ENCODE measurements at places on chromosomes 5 and 9.

DNA sequence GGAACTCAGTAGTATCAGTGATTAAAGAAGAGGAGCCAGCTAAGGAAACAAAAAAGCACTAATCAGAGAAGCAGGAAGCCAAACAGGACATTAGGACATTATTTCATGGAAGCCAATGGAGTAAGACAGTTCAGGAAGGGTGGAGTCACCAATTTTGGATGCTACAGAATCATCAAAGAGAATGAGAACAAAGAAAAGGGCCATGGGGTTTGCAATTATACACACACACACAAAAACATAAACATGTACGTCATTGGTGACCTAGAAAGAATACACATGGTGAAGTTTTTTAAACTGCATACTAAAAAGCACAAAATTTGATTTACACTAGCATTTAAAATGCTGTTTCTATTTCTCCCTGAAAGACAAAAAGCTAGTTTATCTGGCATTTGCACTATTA, 96.8 kb upstream of the MRPS30 start:
- DNase-seq = no peak

DNA sequence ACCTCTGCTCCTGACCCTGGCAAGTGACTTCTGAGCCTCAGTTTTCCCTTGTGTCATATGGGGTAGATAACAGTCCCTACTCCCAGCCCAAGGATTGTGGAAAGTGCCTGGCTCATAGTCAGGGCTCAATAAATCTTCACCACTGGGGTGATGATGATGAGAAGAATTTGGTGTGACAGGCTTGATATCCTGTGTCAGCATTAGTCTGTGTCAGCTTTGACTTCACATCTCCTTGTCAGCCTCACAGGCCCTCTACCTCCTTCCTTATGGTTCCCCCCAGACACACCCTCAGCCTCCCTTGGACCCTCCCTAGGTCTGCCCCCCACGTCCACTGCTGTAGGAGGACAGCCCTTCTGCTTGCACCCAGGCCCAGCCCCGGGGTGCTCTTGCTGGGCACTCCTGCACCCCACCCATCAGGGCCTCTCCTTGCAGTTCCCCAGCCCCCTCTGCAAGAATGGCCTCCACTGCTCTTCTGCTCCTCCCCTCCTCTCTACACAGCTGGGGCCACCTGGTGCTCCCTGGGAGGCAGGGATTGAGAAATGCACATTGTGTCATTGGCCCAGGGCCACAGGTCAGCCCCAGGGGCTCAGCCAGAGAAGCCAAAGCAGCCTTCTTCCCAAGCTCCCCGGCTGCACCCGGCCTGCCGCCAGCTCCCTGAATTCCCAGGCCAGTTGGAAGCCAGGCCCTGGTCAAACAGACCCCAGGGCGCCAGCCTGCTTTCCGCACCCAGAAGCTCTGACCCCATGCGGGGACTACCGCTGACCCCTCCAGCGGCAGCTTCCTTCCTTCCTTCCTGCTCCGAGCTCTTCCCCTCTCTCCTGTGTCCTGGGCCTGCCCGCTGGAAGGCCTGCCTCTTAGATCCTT, 7.7 kb downstream of the FGFR4 start:
- DNase-seq = no peak

- DNase-seq = no peak
These were observed 75.0 kb downstream of the TNC start for GRCh38 chr9:115042781-115043509.

- DNase-seq = no peak
These were observed 5.1 kb upstream of the PCDH1 start for GRCh38 chr5:141883184-141883891.

DNA sequence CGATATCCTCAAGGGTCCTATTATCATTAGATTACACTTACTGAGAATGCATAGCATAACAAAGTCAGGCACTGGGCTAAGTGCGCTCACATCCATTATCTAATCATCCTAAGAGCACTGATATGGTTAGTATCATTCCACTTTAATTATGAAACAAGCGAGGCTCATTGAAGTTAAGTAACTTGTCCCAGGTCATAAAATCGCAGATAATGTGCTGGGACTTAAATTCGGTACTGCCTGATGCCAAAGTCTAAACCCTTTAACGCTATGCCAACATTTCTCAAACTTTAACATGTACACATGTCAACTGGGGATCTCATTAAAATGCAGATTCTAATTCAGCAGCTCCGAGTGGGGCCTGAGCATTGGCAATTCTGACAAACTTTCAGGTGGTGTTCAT, 204.7 kb downstream of the PTTG1 start:
- no peak for DNase-seq

- no peak for DNase-seq
These were observed 137.3 kb upstream of the RETREG1 start for GRCh38 chr5:16754086-16754485.

DNA sequence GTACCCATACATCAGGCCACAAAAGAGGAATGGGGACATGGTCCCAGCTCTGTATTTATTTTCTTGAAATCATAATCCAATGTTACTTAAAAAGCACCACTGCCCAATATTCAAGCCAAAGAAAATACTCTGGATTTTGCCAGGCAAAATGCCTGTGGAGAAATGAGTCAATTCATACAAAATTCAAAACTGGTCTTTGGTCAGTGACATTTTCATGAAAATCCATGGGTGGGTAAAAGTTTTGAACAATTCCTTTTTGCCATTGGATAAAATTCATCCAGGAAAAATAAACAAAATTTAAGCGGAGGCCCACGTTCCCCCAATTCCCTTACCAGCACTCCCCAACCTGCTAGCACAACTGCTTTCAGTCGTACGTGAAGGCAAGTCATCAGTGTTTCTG, 186.2 kb downstream of the GLIS3 start:
- DNase-seq = no peak

GRCh38 chr5:14674983-14675854, 10.7 kb downstream of the OTULIN start:
- no peak for DNase-seq

DNA sequence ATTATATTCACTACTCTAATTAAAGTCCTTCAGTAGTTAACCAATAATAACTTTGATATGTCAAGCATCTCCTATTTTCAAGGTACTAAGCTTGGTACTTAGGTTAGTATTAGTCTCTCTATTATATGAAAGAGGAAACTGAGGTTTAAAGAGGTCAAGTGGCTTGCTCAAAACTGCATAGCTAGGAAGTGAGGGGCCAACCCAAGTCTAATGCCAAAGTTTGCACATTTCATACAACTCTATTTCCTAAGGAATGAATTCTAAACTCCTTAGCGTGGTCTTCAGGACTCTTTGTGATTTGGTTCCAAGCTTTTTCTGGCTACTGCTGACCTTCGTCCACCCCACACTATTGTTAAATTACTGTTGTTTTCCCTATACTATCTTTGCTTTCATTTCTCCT, 9.9 kb upstream of the SHOC1 start:
- no peak for DNase-seq

- no peak for DNase-seq
These were observed 72.5 kb downstream of the SPIN1 start for GRCh38 chr9:88460587-88461332.

GRCh38 chr9:40925149-40925548, 203.3 kb downstream of the FOXD4L6 start:
- no peak for DNase-seq

- DNase-seq = no peak
These were observed 110.1 kb upstream of the IRX2 start for GRCh38 chr5:2861605-2862004.

GRCh38 chr5:142175461-142176142, 67.0 kb downstream of the NDFIP1 start:
- DNase-seq = no peak

GRCh38 chr9:23537192-23538066, 288.6 kb downstream of the ELAVL2 start:
- no peak for DNase-seq

DNA sequence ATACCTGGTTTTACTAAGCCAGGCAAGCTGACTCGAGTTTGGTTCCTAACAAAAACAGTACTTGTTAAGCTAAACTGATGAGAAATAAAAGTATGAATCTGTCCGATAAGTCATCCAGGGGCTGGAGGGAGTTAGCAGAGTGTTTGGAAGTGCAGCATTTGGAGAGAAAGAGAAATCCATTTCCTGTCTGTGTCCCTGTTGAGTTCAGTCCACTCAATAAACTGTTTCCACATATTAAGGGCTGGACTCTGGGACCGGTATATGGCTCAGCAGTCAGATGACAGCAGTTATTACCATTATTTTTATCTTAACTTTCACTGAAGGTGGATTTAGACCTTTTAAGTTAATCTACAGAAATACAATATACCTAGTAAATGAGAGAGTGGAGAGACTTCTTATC, 130.6 kb upstream of the ADRA1B start:
- DNase-seq = no peak

DNA sequence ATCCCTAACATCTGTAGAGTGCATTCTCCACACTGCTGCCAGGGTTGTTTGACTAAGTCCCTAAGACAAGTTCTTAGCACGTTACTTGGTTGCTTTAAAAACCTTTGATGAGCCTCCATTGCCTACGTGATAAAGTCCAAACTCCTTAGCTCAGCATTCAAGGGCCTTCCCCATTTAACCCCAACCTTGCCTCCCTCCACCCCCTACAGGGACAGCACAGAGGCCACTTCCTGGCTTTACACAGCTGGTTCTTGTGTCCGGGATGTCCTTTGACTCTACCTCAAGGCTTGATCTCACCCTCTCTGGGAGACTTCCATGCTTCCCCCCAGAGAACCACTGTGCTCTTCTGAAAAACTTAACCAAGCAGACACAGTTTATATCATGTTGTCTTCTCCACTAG, 29.4 kb downstream of the FAM240B start:
- no peak for DNase-seq

- DNase-seq = no peak
These were observed 18.4 kb upstream of the IQGAP2 start for GRCh38 chr5:76384705-76385104.

Data from left renal cortex interstitium (tissue), 4 donors.